ENCODE measurements at places on chromosomes 6 and 20. TPM values are rescaled to one million over a fixed set of nuclear protein-coding genes. Genes with fewer than 3 reads are reported as not detected.

- DNase-seq, result no peak
Measured at GRCh38 chr6:122702841-122703240, 76.7 kb upstream of the FABP7 start.

DNA sequence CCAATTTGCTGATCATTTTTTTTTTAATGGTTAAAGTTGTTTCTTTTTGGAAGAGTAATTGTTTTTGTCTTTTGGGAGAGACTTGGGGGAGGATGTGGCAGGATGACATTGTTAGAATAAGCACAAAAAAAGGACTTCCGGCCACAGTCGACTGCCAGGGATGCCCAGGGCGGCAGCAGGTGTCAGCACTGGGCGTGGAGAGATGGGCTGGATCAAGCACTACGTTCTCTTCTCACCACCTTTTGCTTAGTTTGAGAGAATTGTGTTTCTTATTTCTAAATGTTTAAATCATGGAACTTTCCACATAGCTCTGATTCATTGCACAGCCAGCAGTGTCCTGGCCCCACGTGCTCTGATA is 104.6 kb upstream of the FRMD1 start:
- no peak for DNase-seq

DNA sequence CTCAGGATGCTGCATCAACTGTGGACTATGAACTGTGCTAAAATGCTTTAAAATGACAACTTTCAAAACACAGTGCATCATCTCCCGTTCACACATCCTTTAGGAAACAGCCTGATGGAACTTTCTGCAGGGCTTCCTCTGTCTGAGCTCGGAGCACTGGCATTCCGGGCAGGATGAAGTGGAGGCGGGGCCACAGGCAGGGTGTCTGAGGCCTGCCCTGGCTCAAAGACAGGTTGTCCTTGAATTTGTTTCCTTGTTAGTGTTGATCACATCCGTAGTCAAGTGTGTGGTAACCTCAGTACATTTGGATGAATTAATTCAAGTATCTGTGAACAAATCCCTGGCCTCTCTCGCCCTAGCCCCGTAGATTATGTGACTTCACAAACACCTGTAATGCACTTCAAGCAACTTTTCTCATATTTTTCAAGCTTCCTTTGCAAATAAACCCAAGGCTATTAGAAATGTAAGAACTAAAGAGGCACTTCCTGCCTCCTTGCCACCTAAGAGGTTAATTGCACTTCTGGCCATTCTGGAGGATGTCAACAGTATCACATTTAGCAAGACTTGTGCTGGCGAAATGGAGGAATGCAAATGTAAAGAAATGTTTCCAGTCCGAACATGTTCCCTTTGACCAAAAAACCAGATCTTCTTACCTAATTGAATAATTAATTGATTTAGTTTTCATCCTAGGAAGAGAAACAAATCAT is 3.1 kb downstream of the CD93 start:
- DNase-seq, result no peak

R3HDML gene
- not detected for total RNA-seq

TMC2 gene
- total RNA-seq, result not detected

OXT gene
- total RNA-seq, result not detected
